Naive B cell (primary cell): ENCODE measurements at places on chromosomes 7 and 10.

- DNase-seq = no peak
These were observed 2.3 kb upstream of the NRP1 start for GRCh38 chr10:33336582-33337325.

DNA sequence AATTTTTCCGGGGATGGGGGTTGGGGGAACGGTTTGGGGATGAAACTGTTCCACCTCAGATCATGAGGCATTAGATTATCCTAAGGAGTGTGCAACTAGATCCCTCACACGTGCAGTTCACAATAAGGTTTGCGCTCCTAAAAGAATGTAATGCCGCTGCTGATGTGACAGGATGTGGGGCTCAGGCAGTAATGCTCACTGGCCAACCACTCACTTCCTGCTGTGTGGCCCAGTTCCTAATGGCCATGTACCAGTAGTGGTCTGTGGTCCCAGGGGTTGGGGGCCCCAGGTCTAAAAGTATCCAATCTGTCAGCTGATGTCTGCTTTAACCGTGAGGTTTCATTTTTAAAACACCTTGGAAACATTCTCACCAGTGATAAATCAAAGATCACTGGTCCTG is 2.2 kb downstream of the STN1 start:
- no peak for DNase-seq

DNA sequence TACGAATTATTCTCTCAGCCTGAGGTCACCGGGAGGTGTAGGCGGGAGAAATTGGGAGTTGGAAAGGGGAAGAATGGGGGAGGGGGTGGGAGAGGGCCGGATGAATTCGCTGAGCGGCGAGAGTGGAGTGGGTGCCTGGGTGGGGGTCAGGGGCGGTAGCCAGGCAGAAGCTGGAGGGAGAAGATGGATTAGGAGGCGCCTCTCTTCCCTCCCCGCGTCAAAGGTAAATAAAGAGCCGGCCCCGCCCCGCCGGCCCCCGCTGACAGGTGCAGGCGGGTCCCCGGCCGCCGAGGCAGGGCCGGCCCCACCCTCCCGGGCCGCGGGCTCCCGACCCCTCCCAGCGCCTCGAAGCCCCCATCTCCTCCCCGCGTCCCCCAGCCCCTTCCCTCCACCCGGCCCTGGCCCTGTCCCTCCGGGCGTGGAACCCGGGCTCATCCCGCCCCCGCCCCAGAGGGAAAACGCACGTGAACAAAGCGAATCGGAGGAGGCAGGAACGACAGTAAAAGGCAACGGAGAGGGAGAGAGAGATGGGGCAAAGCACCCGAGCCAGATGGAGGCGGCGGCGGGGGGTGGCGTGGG is 872 bp downstream of the FAM131B start:
- DNase-seq = no peak

GRCh38 chr10:131196176-131196885 is 115.2 kb downstream of the TCERG1L start:
- no peak for DNase-seq

- peak; percentile 5 for DNase-seq
These were observed 55.2 kb downstream of the EGFR start for GRCh38 chr7:55073976-55074528.

DNA sequence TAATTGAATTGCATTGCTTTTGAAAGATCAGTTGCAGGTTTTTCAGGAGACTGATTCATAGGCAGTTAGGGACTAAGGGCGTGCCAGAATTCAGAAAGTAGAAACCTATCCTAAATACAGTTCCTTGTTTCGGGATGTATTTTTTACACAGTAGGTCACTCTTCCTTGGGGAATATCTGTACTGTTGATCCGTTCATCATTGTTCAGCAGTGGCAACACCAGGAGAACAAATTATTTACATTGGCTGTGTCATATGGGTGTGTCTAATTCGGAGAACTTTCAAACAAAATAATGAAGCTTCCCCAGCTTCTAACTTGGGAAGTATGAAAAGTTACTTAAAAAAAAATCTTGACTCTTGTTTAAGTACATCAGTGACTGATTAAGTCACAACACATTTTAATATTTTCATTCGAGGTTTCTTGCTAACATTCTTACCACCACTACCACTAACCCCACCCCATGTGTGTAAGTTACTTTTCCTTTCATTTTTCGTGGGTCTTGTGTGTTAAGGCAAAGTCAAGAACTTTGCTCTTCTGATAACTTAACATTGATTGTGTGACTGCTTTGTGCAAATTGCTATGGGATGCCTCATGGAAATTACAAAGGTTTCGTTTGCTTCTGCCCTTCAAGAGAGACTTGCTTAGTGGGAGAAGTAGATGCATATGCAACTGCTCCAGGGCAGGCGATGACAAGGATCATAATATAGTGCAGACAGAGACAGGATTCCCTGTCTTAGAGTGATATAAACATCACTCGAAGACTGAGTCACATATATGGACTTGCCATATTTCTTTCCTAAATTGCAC is 43.8 kb upstream of the RPA3 start:
- peak; percentile 29 for DNase-seq

DNA sequence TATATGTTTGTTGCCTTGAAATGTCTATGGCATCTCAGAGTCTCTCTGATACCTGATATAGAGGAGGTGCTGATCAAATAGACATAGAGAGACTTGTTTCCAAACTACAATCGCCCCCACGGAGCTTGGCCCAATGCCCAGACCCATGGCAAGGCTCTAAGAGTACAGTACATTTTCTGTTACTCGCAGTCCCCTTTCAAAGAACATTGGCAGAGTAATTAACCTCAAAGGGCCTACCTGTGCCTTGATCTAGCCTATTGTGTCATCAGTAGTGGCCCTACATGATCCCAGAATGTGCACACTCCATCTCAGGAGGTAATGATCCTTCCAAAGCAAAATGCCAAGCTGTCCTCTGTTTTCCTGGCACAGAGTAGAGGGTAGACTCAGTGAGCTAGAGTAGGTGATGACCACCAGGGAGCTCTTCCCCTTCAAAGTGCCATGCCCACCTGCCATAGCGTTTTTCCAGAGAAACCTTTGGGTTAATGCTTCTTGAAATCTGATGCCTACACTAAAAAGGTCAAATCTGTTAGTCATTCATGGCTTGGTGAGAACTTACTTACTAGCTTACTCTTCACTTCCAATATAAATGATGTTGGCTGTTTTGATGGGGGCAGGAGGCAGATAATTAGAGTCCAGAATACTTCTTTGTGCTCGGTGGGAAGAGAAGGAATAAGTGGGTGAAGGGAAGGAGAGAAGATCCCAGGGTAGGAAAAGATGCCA is 41.2 kb upstream of the ACSL5 start:
- DNase-seq = no peak

DNA sequence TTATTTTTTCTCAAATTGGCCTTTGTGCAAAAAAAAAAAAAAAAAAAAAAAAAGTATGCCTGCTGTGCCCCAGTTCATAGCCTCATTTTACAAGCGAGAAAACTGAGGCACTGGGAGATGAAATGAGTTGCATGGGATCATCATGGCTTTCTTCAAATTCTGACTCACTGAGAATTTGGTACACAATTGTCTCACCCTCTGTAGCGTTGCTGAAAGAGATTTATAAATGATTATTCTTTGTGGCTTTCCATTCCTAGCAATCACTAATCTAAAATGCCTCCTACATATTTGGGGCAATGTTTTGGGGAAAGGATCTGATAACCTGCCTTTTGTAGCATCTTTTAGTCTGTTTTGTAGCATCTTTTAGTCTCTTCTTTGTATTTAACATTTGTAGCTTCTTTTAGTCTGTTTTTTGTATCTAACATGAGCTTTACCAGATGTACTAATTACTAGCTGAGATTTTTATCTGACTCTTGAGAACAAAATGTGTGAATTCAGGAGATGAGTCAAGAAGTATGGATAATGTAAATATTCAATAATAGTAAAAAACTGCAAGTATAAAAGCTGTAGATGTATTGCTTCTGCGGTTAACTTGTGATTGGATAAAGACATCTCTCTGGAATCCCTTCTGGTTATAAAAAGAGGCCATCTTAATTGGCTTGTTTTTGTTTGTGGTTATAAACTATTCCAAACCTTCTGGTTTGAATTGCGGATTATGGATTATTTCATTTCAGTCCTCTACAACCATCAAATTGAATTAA is 161.4 kb downstream of the ARID5B start:
- no peak for DNase-seq

- no peak for DNase-seq
These were observed 187.4 kb upstream of the NRP1 start for GRCh38 chr10:33521904-33522303.

GRCh38 chr10:73922007-73922863 is 11.3 kb downstream of the PLAU start:
- no peak for DNase-seq

DNA sequence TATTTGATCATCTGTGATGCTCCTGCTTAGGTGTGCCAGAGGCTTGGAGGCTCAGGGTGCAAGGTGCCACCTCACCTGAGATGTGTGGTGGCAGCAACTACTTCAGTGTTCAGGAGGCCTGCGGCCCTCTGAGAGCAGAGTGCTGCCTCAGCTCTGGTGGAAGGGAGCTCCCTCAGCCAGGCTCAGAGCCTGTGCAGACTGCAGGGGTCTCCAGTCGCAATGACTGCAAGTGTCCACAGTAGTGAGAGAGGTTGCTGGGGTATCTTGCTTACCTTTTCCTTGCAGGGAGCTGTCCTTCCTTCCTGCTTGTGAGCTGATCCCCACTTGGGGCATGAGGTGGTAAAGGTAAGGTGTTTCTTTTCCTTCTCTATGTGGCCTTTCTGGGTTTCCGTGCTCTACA is 131.0 kb upstream of the GAD2 start:
- DNase-seq = no peak

GRCh38 chr10:102927311-102928010 is 9.4 kb downstream of the CNNM2 start:
- DNase-seq = no peak

DNA sequence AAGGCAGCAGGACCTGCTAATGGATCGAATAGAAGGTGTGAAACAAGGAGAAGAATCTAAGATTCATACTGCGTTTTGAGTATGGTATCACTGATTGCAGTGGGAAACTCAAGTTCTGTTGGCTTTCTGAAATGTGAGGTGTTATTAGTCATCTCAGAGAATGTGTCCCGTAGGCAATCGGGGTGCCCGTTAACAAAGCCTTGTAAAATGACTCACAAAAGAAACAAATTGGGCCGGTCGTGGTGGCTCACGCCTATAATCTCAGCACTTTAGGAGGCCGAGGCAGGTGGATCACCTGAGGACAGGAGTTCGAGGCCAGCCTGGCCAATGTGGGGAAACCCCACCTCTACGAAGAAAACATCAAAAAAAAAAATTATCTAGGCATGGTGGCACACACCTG is 118.2 kb upstream of the C7orf33 start:
- DNase-seq = no peak

DNA sequence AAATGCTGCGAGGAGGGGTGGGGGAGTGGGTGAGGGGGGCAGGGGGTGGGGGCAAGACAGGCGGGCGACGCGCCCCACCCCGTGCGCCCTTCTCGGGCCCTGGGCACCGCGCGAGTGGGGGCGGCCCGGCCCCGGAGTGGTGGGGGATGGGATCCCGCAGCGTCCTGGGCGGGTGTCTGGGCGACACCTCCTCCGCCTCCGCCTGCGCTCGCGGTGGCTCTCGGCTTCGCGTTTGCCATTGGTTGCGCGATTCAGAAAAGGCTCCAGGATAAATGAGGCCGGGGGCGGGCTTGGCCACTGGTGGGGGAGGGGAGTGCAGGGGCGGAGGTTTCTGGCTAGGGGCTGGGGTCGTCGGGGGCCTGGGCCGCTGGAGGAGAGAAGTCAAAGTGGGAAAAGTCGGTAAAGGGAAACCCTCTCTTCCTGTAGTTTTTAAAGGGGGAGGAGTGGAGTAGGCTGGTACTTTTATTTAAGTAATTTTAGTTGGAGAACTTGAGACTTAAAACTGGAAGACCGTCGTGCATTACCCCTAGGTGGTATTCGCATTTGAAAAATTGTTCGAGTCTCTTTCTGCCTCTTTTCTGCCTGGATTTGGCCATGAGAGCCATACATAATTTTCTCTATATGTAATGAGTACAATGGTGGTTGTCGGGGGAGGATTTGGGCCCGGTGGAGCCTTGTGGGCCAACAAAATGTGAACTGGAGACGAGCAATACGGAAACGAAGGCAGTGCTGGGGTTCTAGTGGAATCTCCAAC is 992 bp upstream of the IGF2BP3 start:
- no peak for DNase-seq

GRCh38 chr7:41885078-41885477 is 182.2 kb upstream of the INHBA start:
- no peak for DNase-seq

GRCh38 chr10:75250934-75251333 is 15.2 kb upstream of the COMTD1 start:
- no peak for DNase-seq

GRCh38 chr10:31730776-31731175 is 197.9 kb downstream of the ARHGAP12 start:
- no peak for DNase-seq

DNA sequence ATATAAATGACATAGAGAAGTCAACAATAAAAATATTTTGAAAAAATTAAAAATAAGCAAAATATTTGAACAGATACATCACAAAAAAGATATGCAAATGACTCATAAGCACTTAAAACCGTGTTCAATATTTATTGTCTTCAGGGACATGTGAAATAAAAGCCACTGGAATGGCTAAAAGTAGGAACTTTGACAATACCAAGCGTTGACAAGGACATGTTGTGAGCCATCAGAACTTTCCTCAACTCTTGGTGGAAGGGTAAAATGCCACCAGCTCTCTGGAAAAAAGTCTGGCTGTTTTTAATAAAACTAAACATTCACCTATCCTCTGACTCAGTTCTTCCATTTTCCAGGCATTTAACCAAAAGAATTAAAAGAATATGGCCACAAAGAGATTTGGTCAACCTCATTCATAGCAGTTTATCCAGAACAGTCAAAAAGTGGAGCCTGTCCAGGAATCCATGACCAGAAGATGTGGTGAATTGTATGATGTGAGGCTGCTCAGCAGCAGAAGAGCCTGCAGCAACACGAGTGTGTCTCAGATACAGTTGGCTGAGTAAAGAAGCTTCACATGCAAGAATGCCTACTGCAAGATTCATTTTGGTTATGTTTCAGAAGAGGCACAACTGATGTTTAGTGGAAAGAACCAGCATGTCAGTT is 7.1 kb upstream of the KLF6 start:
- DNase-seq = no peak

DNA sequence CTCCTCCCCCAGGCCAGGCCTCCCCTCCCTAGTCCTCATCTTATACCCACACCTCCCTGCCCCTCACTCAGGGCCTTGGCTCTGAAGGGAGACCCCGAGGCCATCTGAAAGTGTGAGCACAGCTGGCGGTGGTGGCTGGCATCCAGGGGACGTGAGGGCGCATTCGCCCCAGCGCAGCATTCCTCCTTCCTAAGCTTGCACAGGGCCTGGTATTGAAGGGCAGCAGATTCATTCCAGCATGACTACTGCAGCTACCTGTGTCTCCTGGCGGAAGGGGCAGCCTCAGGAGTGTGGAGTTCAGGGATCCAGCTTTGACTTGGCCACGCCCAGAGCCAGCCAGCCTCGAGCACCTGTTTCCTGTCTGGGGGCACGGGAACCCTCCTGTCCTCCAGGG is 72.6 kb downstream of the PARP12 start:
- no peak for DNase-seq
